Dermis blood vessel endothelial cell (primary cell): ENCODE measurements at places on chromosomes 5 and 9.

DNA sequence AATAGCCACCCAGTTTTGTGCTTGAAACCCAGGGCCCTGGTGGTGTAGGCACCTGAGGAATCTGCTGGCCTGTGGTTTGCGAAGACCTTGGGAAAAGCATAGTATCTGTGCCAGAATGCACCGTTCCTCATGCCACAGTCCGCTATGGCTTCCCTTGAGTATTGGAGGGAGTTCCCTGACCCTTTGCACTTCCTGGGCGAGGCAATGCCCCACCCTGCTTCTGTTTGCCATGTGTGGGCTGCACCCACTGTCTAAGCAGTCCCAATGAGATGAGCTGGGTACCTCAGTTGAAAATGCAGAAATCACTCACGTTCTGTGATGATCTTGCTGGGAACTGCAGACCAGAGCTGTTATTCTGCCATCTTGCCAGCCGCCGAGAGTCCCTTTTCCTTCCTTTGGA lies 483.5 kb downstream of the AGTPBP1 start:
- DNase-seq = no peak

- DNase-seq = peak; percentile 85
Observed at GRCh38 chr9:76414661-76415060, 20.4 kb upstream of the RFK start.

DNA sequence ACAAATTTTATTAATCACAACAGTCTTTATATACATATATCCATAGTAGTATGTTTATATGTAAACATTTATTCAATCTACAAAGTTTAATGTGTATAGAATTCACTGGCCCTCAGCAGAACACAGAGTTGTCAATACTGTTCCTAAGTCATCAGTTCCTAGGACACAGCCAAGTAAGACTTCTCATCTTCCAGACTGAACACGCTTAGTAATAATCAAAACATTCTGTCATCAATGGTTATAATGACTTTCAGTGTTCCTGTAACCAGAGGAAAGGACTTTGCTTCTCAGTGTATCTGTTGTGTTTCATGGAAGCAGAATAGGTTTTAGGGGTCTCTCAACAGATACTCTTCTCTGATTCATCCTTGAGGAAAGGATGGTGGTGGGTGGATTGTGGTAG lies 82.2 kb downstream of the SMIM23 start:
- peak; percentile 51 for DNase-seq

- DNase-seq = no peak
Observed at GRCh38 chr9:87950296-87950695, 24.0 kb downstream of the CDK20 start.

DNA sequence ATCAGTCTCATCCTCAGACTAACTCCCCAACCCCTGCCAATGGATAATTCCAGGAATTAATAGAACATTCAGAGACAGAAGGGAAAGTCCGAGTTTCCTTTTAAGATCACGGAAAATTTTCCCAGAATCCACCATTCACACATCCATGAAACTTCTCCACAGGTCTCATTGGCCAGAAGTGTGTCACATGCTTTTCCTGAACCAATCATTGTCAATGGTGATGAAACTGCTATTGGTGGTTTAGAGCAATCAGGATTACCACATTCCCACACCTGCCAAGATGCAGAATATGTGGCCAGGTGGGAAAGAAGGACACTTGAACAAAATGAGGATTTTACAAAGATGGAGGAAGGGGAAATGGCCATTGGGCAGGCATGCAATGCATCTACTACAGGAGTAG lies 29.3 kb upstream of the SNX2 start:
- no peak for DNase-seq
